ENCODE measurements at places on chromosomes 3 and 15. TPM values are rescaled to one million over a fixed set of nuclear protein-coding genes. Genes with fewer than 3 reads are reported as not detected.

GRCh38 chr3:143883151-143883550 lies 34.9 kb upstream of the SLC9A9 start:
- no peaks in the 10 kb centered on the region for H3K36me3 ChIP-seq
- H3K27me3 ChIP-seq = no peaks in the 10 kb centered on the region
- no peaks in the 10 kb centered on the region for H3K4me1 ChIP-seq
- no peak for DNase-seq
- H3K27ac ChIP-seq = no peak overlapping the region

DNA sequence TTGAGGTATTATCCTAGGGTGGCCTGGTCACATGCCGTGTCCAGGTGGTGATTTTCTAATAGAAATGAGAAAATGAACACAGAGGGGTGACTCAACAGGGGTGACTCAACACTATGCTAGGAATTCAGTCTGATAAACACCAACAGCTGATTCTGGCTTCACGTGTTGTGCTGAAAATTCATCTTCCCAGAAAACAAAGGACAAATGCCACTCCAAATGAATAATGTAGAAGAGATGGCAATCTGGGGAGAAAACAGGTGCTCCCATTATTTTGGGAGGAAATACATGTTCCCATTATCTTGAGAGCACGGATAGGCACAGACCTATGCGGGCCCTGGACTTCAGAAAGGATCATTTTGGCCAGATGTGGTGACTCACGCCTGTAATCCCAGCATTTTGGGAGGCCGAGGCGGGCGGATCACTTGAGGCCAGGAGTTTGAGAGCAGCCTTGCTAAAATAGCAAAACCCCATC lies 101.2 kb upstream of the MEX3B start:
- H3K4me1 ChIP-seq = peaks cover 10% of the 10 kb centered on the region
- no peak overlapping the region for H3K4me3 ChIP-seq
- H3K36me3 ChIP-seq = no peaks in the 10 kb centered on the region
- peak overlapping the region; percentile 77 for H3K27ac ChIP-seq

DNA sequence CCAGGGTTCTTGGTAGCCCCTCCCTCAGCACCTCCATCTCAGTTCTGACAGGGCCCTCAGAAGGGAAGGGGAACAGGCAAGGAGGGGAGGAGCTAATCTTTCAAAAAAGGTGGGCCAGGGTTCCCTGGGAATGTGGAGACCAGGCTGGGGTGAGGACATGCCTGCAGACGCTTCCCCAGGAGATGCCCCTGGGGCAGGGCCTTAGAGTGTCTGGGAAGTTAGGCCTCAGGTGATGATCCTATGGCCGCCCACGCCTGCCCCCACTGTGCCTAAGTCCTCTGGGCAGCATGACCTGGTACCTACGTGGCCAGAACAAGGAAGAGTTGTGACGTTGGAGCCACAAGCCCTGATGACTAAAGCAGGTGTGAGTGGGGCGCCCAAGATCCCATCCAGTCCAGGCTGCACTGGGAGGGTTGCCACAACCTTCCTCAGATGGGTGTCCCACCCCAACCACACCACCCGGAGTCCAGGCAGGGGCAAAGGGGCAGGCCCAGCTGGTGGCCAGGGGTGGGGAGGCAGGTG lies 3.9 kb upstream of the SEMA3B start:
- DNase-seq = no peak
- no peak overlapping the region for H3K4me3 ChIP-seq
- no peaks in the 10 kb centered on the region for H3K27me3 ChIP-seq
- H3K27ac ChIP-seq = peak overlapping the region; percentile 67
- H3K36me3 ChIP-seq = no peaks in the 10 kb centered on the region

- H3K4me3 ChIP-seq = no peak overlapping the region
- no peaks in the 10 kb centered on the region for H3K36me3 ChIP-seq
- no peaks in the 10 kb centered on the region for H3K4me1 ChIP-seq
Observed at GRCh38 chr3:171234298-171235010, 207.9 kb upstream of the SLC2A2 start.

SI gene
- not detected for total RNA-seq
